Endodermal cell (in vitro differentiated cells): ENCODE measurements at places on chromosomes 2 and 18. TPM values are rescaled to one million over a fixed set of nuclear protein-coding genes. Genes with fewer than 3 reads are reported as not detected.
A peak's percentile ranks its signal among the peaks of the same experiment; 100 is the strongest.

The TRIB2 gene
- total RNA-seq: 23.8 and 30.9 TPM in 2 replicates

The SERPINB13 gene
- not detected in 2 replicates for total RNA-seq

The WNT10A gene
- total RNA-seq: not detected in 2 replicates

The KIF1A gene
- total RNA-seq: 61.4 to 88.9 TPM (median 83.1 TPM) in 3 replicates

The C2orf78 gene
- not detected in 3 replicates for total RNA-seq

- DNase-seq: no peak
Observed at GRCh38 chr2:23409248-23409647, 24.3 kb downstream of the KLHL29 start.

DNA sequence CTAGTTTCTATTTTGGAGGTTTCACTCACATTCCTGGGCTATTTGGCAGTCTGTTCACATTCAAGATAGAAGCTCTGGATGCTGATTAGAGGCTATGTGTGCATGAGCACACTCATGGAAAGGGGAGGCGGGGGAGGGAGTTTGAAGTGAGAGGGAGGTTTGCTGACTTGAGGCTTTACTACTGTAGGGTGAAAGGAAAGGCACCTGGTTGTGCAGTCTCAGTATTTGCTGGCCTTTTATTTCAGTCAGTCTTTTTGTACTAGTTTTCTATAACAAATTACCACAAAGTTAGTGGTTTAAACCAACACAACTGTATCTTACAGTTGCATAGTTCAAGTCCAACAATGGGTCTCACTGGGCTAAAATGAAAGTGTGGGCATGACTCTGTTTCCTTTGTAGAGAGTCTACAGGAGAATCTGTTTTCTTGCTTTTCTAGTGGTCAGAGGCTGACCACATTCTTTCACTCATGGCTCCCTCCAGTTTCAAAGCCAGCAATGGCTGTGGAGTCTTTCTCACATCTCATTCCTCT is 47.7 kb upstream of the NR4A2 start:
- no peak for DNase-seq

GRCh38 chr2:39289609-39290008 is 45.8 kb upstream of the CDKL4 start:
- no peak for DNase-seq

GRCh38 chr2:23592061-23592685 is 207.2 kb downstream of the KLHL29 start:
- no peak for DNase-seq

DNA sequence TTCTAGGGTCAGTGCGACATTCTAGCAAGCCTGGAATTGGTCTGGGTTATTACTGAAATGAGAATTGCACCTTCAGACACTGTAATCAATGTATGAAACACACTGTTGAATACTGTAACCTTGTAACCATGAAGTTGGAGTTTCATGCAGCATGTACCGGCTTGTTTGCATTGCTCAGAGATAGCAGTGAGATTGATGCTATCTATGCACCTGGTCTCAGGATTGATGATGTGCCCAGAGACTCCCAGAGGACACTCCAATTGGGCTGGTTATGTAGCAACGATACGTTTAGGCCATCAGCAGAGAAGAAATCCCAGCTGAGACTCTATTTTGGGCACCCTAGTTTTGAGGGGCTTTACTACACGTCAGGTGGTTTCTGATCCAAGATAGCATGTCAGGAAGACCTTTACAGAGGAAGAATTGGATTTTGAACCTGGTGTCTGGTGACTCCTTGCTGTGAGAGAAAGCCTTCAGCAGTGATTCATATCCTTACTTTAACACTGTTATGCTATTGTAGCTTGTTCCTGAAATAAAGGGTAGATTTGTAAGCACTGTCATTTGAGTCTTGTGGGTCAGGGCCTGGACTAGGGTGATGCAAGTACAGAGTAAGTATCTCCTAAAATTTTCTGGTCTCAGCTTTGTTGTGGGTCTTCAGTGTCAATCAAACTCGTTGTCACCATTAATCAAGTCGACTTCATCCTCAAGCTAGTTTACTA is 305.1 kb upstream of the GULP1 start:
- no peak for DNase-seq

DNA sequence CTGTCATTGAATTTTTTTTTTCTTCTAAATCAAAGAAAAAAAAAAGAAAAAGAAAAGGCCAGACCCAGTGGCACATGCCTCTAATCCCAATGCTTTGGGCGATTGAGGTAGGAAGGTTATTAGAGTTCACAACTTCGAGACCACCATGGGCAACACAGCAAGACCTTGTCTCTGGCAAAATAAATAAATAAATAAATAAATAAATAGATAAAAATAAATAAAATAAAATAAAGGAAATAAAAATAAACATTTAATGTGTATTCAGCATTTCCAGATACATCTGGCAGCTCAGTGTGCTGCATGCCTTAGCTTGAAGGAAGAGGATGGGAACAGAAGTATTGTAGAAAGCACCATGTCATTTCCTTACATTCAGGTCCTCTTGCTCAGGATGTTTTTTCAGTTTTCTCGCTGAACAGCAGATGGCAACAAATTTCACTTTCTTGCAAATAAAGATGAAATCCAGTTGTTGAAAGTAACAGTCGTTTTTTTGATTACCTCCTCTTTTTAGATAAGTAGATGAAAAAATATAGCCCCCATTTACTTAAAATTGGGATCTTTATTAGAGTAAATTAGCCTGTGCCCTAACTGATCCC is 25.7 kb upstream of the FAM178B start:
- DNase-seq: no peak

DNA sequence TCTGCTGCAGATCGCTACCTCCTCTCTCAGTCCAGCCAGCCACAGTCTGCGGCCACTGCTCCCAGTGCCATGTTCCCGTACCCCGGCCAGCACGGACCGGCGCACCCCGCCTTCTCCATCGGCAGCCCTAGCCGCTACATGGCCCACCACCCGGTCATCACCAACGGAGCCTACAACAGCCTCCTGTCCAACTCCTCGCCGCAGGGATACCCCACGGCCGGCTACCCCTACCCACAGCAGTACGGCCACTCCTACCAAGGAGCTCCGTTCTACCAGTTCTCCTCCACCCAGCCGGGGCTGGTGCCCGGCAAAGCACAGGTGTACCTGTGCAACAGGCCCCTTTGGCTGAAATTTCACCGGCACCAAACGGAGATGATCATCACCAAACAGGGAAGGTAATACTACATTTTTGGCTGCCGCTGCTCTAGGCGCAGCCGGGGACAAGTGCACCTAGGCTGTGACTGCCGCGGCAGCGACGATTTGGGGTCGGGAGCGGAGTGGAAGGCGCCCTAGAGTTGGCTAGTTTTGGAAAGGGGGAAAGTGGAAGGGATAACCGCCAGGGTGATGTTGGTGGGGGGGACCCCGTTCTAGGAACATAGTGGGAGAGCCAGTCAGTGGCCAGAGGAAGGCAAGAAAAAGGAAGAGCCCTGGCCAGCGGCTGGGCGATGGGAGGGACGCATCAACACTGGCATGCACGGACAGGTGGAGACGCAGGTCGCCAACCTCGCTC is 776 bp downstream of the TBR1 start:
- peak; percentile 76 for DNase-seq

- no peak for DNase-seq
Observed at GRCh38 chr2:105409717-105410116, 10.9 kb upstream of the FHL2 start.

DNA sequence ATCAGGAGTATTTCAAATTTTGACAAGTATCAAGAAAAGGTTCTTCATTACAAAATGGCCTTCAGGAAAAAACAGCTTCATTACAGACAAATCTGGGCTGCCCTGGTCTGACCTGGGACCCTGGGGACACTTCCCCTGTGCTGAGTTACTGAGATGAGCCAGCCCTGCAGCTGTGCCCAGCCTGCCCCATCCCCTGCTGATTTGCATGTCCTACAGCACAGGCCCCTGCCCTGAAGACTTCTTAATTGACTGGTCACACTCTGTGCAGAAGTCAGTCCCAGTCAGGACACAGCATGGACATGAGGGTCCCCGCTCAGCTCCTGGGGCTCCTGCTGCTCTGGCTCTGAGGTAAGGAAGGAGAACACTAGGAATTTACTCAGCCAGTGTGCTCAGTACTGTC is 235.1 kb downstream of the ANKRD36B start:
- no peak for DNase-seq

- DNase-seq: no peak
Observed at GRCh38 chr2:194720462-194720861, 936.6 kb upstream of the SLC39A10 start.

GRCh38 chr18:24234330-24234729 is 95.5 kb downstream of the CABYR start:
- no peak for DNase-seq

- DNase-seq: peak; percentile 85
Observed at GRCh38 chr2:88549616-88550292, 77.5 kb downstream of the EIF2AK3 start.

- DNase-seq: no peak
Observed at GRCh38 chr18:4181086-4181485, 274.0 kb downstream of the DLGAP1 start.

DNA sequence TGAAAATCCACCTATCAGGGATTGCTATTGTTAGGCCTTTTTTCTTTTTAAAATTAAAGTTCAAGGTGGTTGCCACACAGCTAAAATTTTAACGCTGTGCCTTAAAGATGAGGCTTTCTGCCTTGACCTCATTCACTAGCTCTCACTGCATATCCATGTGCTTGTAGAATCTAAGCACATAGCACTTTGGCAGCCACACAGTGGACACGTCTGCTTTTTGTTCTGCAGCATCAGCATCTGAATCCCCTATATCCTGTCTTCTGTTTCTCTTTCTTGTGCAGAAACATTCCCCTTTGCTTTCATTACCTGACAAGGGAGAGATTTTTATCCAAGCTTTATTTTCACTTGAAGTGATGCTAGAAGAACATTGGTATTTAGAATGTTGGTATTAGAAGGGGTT is 38.1 kb downstream of the RALB start:
- DNase-seq: no peak

- no peak for DNase-seq
Observed at GRCh38 chr2:150853263-150853662, 365.8 kb upstream of the RND3 start.
